IPS DF 6.9 (cell line): ENCODE measurements at places on chromosomes 6 and 20.

DNA sequence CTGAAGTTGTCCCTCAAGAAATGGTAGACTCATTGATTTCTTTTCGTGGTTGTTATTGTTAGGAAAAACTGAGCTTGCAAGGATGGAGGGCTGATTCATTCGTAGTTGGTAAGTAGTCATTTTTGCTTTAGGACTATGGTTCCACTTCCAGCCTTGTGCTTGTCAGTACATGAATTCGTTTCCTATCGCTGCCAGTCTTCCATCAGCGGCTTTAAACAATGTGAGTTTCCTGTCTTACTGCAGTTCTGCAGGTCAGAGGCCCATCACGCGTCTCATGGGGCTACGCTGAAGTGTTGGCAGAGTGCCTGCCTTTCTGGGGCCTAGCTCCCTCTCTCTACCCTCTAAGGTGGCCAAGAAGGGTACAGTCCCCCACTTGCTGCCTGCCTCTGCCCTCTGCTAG is 11.4 kb upstream of the MDFI start:
- DNase-seq = no peak

- DNase-seq = no peak
Observed at GRCh38 chr6:156982168-156982567, 205.0 kb downstream of the ARID1B start.

DNA sequence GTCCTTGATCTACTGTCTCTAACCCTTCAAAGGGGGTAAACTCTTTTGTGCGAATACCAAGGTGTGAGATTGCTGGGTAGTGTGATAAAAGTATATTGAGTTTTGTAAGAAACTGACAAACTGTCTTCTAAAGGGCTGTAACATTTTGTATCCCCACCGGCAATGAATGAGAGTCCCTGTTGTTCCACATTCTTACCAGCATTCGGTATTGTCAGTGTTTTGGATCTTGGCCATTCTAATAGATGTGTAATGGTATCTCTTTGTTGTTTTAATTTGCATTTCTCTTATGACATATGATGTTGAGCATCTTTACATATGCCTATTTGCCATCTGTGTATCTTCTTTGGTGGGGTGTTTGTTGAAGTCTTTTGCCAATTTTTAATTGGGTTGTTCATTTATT is 1090.7 kb downstream of the KIF16B start:
- no peak for DNase-seq

- no peak for DNase-seq
Observed at GRCh38 chr20:21090111-21090618, 16.0 kb downstream of the LINC00237 start.

GRCh38 chr20:50380697-50381040 is 129.5 kb upstream of the PTPN1 start:
- DNase-seq = no peak

DNA sequence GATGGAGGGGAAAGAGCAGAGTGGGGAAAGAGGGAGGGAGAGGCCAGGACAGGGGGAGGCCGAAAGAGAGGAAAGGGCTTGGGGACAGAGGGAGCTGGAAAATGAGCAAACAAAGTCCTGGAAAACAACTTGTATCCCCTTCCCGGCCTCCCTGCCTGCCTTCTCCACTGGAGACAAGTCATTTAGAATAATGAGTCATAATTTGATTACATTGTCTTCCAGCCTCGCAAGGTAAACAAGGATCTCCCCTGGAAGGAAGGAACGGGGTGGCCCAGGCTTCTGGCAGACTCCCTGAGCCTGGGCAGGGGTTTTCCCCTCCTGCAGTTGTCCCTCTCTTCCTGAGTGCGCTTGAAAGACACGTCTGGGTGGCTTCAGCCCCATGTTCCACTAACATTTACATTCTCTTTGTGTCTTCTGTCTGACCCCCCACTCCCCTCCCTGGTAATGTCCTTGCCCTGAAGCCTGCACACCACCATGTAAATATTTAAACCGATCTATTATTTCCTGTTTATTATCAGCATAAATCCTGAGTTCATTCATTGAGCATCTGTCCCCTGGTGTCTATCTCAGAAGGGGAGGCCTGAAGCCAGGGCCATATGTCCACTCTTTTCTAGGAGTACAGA is 12.1 kb upstream of the MRPS18A start:
- DNase-seq = no peak

DNA sequence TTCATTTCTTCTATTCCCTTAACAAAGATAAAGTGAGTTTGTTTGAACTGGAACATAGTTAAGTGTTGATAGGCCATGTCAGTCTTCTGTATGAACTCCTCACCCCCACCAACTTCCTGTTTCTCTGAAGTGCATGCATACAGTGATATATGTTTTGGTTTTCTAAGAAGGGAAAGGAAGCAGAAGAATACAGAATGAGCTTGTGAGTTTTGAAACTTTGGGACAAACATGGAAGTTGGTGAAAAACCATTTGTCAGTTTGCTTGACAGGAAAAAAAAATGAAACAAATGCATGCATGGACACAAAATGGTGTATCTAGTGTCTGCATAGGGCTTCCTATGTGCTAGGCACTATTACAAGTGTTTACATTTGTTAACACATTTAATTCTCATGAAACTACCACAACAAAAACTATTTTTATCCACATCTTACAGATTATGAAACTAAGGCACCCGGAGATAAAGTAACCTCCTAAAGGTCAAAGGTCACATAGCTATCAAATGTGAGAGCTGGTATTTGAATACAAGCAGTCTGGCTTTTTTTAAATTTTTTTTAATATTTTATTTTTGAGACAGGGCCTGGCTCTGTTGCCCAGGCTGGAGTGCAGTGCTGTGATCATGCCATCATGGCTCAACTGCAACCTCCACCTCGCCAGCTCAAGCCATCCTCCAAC is 105.9 kb downstream of the ADGRB3 start:
- no peak for DNase-seq

DNA sequence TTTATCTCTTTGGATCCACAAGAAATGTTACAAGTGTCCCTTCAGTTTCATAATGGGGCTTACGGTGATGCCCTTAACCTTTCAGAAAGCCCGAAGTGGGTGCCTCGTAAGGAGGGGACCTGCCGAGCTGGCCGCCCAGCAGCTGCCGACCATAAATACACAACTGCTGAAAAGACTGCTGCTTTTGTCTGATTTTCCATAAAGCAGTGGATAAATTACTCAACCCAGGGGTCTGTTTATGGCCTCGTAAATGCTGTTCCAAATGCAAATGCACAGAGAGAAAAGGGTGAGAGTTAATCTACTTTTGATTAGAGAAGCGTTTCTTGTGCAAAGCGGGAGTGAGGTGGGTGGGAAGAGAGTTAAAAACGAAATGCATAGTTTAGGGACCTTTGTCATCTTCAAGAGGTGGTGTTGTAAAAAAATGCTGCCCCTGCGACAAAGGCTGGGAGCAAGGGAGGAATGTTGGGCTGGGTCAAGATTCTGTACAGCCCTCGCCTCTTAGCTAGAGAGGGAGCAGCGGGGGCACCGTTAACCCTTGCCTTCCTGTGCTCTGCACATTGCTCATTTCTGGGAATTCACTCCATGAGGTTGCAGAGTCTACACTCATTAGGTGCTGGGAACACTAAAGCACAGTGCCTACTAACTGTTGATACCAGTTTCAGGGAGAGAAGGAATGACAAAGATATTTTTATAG is 112.0 kb upstream of the MTHFD1L start:
- DNase-seq = no peak

- DNase-seq = no peak
Observed at GRCh38 chr6:11410539-11411307, 126.8 kb upstream of the TMEM170B start.

GRCh38 chr6:29791786-29792122 is 35.9 kb upstream of the HLA-G start:
- no peak for DNase-seq

- no peak for DNase-seq
Observed at GRCh38 chr6:13217206-13217905, 111.0 kb downstream of the TBC1D7 start.

DNA sequence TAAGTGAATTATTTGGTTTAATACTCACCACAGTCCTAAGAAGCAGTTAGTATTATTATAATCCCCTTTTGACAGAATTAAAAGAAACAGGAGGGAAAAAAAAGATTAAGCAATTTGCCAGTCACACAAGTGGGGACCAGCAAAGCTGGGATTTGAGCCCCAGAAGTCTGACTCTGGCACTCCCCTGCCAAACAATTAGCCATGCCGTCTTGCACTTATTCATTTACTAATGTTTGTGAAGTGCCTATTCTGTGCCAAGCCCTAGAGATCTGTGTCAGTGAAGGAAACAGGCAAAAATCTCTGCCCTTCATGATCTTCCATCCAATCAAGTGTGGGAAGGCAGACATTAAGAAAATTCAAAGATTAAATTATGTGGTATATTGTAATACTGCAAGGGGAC is 126.0 kb upstream of the TOP1 start:
- DNase-seq = no peak

- no peak for DNase-seq
Observed at GRCh38 chr6:129598244-129599187, 111.5 kb downstream of the ARHGAP18 start.

DNA sequence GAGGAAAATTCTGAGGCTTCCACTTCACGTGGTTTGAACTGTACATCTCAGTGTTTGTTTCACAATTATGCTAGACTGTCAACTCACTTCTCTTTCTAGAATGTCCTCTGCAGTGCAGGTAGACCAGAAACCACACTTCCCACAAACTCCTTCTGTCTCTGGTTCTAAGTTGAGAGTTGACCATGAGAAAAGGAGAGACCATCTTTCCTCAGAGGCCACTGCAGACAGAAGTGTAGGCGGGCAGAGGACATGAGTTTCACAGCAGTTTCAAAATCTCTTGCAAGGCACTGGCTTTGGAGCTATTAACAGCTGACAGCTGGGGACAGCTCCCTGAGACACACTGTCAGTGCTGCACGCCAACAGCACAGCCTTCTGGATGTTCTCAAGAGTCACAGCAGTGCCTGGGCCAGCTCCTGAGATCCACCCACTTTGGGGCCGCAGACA is 55.4 kb upstream of the MOXD1 start:
- no peak for DNase-seq

- DNase-seq = peak; percentile 18
Observed at GRCh38 chr20:35342154-35342769, 50.0 kb upstream of the FAM83C start.

DNA sequence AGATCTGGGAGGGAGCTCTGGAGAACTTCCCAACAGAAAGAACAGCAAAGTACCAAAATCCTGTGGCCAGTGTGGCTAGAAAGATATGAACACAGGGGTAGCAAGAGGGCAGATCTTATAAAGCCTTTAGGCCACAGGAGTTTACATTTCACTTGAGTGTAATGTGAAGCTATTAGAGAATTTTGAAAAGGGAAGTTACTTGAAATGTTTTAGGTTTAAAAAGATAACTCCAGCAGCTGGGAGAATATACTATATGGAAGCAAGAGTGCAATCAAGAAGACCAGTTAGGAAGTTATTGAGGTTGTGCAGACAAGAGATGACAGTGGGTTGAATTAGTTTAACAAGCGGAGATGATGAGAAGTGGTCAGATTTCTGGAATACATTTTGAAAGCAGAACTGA is 7.9 kb downstream of the SUPT3H start:
- DNase-seq = no peak

DNA sequence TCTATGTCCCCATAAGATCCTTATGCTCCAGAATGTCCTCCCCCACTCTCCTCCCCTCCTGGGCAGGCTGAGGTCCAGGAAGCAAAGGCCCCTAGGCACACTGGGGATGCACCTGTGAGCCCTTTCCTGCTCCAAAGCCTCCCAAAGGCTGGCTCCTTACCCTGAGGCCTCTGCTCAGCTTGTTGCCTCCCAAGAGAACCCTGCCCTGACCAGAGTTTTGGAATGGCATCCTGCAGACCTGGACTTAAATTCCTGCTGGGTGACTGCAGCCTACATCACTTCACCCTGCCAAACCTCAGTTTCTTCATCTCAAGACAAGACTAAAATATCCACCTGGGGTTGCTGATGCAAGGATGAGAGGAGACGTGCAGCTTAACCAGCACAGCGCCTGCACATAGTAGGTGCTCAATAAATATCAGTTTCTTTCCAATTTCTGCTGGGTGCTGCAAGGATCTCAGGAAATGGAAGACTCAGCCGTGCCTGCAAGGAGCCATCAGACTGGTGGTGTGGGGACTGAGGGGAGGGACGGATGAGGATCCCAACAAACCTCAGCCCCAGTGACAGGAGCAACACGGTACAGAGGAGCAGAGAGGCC is 2.1 kb upstream of the LBP start:
- no peak for DNase-seq

DNA sequence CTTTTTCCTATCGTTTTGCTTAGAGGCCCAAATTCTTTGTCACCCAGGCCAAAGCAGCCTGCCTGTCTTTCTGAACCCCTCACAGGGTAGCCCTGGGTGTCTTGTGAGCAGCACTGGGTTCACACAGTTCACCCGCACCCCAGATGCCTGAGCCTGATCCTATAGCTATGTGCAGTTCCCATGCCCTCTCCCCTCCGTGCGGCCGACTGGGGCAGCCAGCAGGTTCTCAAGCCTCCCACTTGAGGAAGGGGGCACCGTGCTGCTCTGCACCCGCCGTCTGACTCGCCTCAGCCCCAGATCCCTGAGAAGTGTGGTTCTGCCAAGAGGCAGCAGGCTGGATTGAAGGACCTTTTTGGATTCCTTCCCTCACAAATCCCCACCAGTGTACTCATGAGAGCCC is 89.0 kb downstream of the PSMB1 start:
- DNase-seq = no peak

GRCh38 chr6:166463359-166464067 is 80.8 kb upstream of the MPC1 start:
- DNase-seq = no peak

GRCh38 chr6:166697113-166697512 is 70.1 kb upstream of the RPS6KA2 start:
- DNase-seq = no peak

- no peak for DNase-seq
Observed at GRCh38 chr6:113299531-113299930, 557.6 kb upstream of the MARCKS start.

- no peak for DNase-seq
Observed at GRCh38 chr20:46850416-46850815, 44.2 kb upstream of the EYA2 start.

DNA sequence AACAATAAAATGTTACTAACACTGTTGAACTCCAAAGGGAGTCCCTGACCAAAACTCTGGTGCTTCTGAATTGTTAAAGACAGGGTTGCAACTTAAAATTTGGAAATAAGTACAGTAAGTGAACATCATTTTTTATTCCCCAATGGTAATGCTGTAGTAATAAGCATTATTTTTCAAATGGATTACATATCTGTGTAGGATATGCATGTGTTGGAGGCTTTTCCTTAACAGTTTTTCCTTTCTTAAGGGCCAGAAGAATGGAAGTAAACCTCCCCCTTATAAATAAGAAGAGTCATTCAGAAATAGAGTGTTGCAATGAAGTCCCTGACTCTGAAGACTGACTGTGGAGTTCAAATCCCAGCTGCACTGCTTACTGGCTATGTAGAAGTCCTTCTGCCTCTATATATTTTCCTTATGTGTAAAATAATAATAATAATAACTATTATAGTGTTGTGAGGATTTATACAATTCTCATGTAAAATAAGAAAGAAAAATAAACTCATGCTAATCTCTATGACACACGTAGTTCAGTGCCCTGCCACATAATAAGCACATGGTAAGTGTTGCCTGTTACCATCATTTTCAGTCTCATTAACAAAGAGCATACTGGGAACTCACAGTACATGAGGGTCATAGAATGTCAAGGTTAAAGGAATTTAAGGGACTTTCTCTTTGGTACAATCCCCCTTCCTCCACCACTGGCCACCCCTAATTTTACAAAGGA is 129.8 kb upstream of the SMLR1 start:
- DNase-seq = no peak

GRCh38 chr6:25407431-25407830 is 128.3 kb downstream of the CARMIL1 start:
- DNase-seq = no peak
